Thoracic aorta (tissue), 2 donors: ENCODE measurements at places on chromosomes 7 and 10. TPM values are rescaled to one million over a fixed set of nuclear protein-coding genes. Genes with fewer than 3 reads are reported as not detected.
A peak's percentile ranks its signal among the peaks of the same experiment; 100 is the strongest.

MYL10 gene
- total RNA-seq = not detected

GRCh38 chr7:46162609-46163008, 241.5 kb upstream of the IGFBP3 start:
- H3K4me1 ChIP-seq = no peaks in the 10 kb centered on the region
- H3K27ac ChIP-seq = no peak overlapping the region
- no peak for DNase-seq
- H3K27me3 ChIP-seq = no peaks in the 10 kb centered on the region

DNA sequence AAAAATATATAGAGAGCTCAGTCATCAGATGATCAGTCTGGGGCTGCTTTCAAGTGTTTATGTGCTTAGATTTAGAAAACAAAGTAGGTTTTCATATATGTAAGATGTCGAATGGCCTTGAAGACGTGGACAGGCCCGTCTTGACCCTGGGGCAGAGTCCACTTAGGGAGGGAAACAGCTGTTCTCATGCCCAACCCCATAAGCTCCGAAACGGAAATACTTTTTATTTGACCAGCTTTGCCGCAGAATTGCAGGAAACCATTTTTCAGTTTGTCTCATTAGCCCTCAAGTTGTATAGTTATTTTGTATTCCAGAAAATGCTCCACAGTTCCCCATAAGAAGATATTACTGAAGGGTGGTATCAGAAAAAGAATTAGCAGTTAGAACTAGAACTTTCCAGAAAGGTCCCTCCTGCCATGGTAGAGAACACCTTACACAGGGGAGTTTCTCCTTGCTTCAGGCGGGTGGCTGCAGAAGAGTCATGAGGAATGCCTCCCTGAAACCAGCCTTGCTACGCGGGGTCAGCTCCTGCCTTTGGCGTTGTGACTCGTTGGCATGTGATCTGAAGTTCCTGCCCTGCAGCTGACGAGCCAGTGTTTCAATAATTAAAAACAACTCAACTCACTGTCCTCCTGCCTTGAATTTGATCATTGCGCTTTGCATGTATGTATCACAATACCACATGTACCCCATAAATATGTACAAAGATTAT, 192.7 kb downstream of the CELF2 start:
- H3K36me3 ChIP-seq = no peaks in the 10 kb centered on the region
- no peak overlapping the region for H3K27ac ChIP-seq
- H3K4me1 ChIP-seq = peaks cover 6% of the 10 kb centered on the region
- H3K4me3 ChIP-seq = no peak overlapping the region

DNA sequence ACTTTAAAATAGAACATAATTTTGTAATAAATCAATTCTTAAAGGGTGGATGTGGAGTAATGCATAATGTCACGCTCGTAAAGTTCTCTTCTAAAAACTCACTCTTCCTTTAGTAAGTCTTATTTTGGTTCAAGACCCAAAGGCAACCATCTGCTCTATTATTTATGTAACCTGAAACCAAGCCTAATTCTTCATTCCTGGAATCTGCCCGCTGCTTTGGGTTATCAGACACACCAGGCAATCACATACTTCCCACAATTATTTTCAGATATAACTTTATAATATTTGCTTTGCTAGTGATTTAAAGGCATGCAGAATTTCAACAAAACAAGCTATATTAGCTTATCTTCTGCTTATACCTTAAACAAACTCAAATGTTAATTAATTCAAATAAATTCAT, 39.0 kb downstream of the RAB11FIP2 start:
- H3K36me3 ChIP-seq = peaks cover 9% of the 10 kb centered on the region
- no peak overlapping the region for H3K27ac ChIP-seq
- no peaks in the 10 kb centered on the region for H3K27me3 ChIP-seq

DNA sequence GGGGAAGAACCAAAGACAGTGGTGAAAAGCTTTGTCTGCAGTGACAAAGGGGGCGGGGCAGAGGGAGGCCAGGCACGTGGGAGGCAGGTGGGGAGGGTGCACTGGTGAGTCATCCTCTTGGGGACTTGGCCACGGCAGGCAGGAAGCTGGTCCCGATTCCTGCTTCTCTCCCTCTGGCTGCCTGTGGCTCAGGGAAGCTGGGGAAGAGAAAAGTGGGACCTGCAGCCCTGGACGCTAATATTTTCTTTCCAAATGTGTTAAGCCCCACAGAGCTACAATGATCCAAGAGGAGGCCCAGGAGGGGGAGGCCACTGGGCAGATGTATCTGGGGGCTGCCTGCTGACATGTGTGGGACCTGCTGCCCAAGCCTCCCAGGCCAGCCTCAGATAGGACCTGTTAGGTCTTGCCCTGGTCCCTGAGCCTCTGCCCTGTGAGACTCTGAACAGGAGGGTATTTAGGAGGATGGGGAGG, 231.8 kb downstream of the KCNMA1 start:
- peaks cover 30% of the 10 kb centered on the region for H3K4me1 ChIP-seq
- H3K36me3 ChIP-seq = no peaks in the 10 kb centered on the region
- no peaks in the 10 kb centered on the region for H3K27me3 ChIP-seq
- peak overlapping the region; percentile 77 for H3K27ac ChIP-seq
- DNase-seq = peak; percentile 64
- no peak overlapping the region for H3K4me3 ChIP-seq

GRCh38 chr7:85287106-85287825, 100.4 kb upstream of the SEMA3D start:
- no peak overlapping the region for H3K27ac ChIP-seq
- H3K27me3 ChIP-seq = no peaks in the 10 kb centered on the region
- no peaks in the 10 kb centered on the region for H3K36me3 ChIP-seq
- no peaks in the 10 kb centered on the region for H3K4me1 ChIP-seq
- H3K4me3 ChIP-seq = no peak overlapping the region
- no peak for DNase-seq

GRCh38 chr10:129971381-129972144, 7.5 kb upstream of the EBF3 start:
- H3K27me3 ChIP-seq = peaks cover 24% of the 10 kb centered on the region
- no peak overlapping the region for H3K27ac ChIP-seq
- H3K36me3 ChIP-seq = no peaks in the 10 kb centered on the region

DNA sequence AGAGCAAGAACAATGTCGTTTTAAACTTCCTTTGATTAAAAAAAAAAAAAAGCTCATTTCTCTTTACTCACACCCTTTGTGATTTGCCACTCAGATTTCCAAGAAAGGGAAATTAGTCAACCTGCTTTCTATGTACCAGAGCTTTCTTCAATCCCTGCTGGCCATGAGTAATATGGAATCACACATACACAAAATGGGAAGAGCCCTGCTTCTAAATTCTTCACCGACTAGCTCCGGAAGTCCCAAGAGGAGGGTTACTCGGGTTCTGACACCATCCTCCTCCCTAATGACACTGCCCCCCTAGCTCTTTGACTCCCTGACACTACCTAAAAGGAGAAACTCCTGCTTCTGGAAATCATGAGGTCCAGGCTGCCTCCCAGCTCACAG, 81.8 kb upstream of the SFMBT2 start:
- H3K4me1 ChIP-seq = no peaks in the 10 kb centered on the region
- no peak overlapping the region for H3K4me3 ChIP-seq
- H3K27me3 ChIP-seq = no peaks in the 10 kb centered on the region
- no peaks in the 10 kb centered on the region for H3K36me3 ChIP-seq

GRCh38 chr10:93178226-93178625, 104.5 kb downstream of the CYP26A1 start:
- H3K4me1 ChIP-seq = peaks cover 5% of the 10 kb centered on the region
- H3K27ac ChIP-seq = no peak overlapping the region
- no peak for DNase-seq

- H3K4me3 ChIP-seq = no peak overlapping the region
- DNase-seq = no peak
- H3K36me3 ChIP-seq = no peaks in the 10 kb centered on the region
- H3K4me1 ChIP-seq = peaks cover 22% of the 10 kb centered on the region
- no peak overlapping the region for H3K27ac ChIP-seq
- H3K27me3 ChIP-seq = no peaks in the 10 kb centered on the region
Observed at GRCh38 chr7:98249106-98249505, 2.9 kb downstream of the TECPR1 start.

GRCh38 chr10:132467464-132468149, 70.0 kb upstream of the INPP5A start:
- H3K27me3 ChIP-seq = no peaks in the 10 kb centered on the region
- H3K27ac ChIP-seq = peak overlapping the region; percentile 100
- peaks cover 32% of the 10 kb centered on the region for H3K4me1 ChIP-seq

GRCh38 chr10:89503652-89504370, 31.6 kb downstream of the SLC16A12 start:
- H3K4me1 ChIP-seq = no peaks in the 10 kb centered on the region
- no peak for DNase-seq
- no peaks in the 10 kb centered on the region for H3K27me3 ChIP-seq
- no peaks in the 10 kb centered on the region for H3K36me3 ChIP-seq
- H3K4me3 ChIP-seq = no peak overlapping the region

GRCh38 chr7:151437159-151437553, 2.8 kb downstream of the CRYGN start:
- DNase-seq = no peak
- peaks cover 38% of the 10 kb centered on the region for H3K4me1 ChIP-seq
- no peak overlapping the region for H3K4me3 ChIP-seq
- peak overlapping the region; percentile 91 for H3K27ac ChIP-seq
- no peaks in the 10 kb centered on the region for H3K27me3 ChIP-seq
- H3K36me3 ChIP-seq = no peaks in the 10 kb centered on the region

CCDC136 gene
- 34.7 TPM for total RNA-seq

- H3K27ac ChIP-seq = peak within 1 kb of the TSS; percentile 98
- H3K4me1 ChIP-seq = peaks cover 32% of the 10 kb centered on the region
- peak within 1 kb of the TSS; percentile 97 for H3K4me3 ChIP-seq
- DNase-seq = peak; percentile 77
Observed at GRCh38 chr7:98280791-98281756, at the start of gene BRI3. BRI3 (plus strand) TSS chr7:98281686; CDS start chr7:98281796, 110 bp downstream.

DNA sequence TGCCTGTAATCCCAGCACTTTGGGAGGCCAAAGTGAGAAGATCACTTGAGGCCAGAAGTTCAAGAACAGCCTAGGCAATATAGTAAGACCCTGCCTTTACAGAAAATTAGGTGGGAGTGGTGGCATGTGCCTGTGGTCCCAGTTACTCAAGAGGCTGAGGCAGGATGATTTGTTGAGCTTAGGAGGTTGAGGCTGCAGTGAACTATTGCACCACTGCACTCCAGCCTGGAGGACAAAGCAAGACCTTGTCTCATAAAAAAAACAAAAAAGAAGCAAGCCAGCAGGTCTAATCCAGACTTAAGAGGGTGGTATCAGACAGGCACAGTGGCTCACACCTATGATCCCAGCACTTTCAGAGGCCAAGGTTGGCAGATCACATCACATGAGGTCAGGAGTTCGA, 24.5 kb upstream of the KCTD7 start:
- DNase-seq = no peak
- H3K4me3 ChIP-seq = no peak overlapping the region
- no peaks in the 10 kb centered on the region for H3K4me1 ChIP-seq
- H3K27ac ChIP-seq = no peak overlapping the region

DNA sequence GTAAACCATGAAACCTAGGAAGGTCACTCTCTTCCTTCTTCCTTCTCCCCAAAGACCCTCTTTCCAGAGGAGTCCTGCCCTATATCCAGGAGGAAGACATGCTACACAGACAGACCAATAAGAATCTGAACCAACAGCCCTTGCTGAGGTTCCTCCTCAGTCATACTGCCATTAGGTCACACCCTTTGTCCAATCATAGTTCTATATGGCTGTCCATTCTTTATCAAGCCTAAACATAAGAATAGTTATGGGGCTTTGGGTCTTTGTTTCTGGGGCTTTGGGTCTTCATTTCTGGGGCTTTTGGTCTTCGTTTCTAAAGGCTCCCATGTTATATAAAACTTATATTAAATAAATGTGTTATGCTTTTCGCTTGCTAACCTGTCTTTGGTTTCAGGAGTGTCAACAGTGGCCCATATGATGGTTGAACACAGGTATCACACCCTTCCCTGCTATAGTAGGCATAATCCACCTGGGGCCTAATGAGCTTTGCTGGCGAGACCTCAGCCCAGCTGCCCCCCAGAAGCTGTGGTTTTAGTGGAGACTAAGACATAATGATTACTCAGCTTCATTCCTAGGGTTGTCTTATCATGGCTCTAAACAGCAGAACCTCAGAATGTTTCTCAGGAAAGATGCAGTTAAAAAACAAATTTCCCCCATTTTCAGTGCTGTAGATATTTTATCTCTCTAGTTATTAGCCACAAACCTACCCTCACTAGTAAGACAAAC, 91.6 kb downstream of the ELMO1 start:
- H3K27me3 ChIP-seq = no peaks in the 10 kb centered on the region
- H3K4me3 ChIP-seq = no peak overlapping the region
- no peaks in the 10 kb centered on the region for H3K36me3 ChIP-seq
- H3K4me1 ChIP-seq = peaks cover 25% of the 10 kb centered on the region

DNA sequence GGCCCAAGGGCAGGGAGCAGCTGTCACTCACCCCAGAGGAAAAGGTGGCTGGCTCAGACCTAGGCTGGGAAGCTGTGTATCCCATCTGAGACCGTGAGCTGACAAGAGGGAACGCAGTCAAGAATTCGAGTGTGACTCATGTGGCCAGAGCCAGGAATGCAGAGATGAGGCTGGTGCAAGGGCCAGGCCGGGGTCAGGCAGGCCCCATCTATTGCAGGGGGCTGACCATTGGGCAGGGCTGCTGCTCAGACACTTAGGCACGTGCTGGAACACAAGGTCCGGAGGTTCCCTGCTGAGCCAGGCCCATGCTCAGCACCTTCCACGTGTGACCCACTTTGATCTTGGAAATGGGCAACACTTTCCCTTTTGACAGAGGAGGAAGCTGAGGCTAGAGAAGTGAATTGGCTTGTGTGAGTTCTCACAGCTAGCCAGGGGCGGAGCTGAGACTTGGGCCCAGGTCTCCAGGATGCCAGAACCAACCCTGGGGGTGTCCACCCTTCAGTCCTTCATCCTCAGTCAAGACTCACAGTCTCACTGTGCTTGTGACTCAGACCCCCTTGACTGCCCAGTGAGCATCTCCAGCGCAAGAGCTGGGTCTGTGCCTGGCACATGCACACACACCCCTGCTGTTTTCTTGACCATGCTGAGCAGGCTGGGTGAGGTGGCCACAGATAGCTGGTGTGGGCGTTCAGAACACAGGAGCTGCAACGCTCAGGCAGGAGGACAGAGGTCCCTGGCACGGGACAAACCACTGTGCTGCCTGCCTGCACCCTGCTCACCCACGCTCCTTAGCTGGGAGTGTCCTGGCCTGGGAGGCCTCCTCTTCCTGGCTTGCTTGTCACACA, 47.6 kb upstream of the PPIF start:
- H3K4me3 ChIP-seq = no peak overlapping the region
- no peaks in the 10 kb centered on the region for H3K27me3 ChIP-seq
- peaks cover 4% of the 10 kb centered on the region for H3K4me1 ChIP-seq
